ENCODE measurements at places on chromosomes 4 and X.

DNA sequence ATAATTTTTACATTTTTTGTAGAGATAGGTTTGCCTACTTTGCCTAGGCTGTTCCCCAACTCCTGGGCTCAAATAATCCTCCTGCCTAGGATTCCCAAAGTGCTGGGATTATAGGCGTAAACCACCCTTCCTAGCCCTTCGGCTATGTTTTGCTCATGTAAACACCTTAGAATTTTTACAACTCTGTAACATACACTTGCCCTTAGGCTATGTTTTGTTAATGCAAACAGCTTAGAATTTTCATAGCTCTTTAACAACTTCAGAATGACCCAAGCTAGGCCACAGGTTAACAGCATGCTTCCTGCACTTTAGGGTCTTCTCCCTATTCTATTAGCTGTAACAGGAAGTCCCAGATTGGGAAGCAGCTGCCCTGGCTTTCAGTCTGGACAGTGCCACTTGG lies 24.2 kb downstream of the KLHL15 start:
- DNase-seq = no peak
- no peaks in the 10 kb centered on the region for H3K36me3 ChIP-seq
- H3K27ac ChIP-seq = no peak overlapping the region
- peaks cover 7% of the 10 kb centered on the region for H3K27me3 ChIP-seq
- no peak overlapping the region for H3K4me3 ChIP-seq
- no peaks in the 10 kb centered on the region for H3K4me1 ChIP-seq

- no peak overlapping the region for H3K27ac ChIP-seq
- H3K27me3 ChIP-seq = no peaks in the 10 kb centered on the region
- no peaks in the 10 kb centered on the region for H3K4me1 ChIP-seq
- no peak for DNase-seq
These were observed 46.1 kb downstream of the ZFP42 start for GRCh38 chr4:188041721-188042120.

DNA sequence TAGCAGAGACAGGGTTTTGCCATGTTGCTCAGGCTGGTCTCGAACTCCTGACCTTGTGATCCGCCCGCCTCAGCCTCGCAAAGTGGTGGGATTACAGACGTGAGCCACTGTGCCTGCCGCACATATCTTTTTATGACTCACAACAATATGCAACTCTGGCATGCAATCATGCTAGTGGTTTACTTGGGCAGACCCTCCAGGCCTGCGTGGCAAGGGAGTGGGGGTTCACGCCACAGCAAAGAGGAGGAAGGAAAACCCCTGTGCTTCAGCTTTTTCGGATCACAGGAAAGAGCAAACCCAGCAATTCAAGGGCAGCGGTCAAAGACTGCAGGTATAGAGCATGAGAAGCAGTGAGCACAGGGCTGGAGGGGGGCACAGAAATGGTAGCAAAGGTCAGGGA lies 48.3 kb upstream of the CD99 start:
- H3K4me3 ChIP-seq = no peak overlapping the region
- no peaks in the 10 kb centered on the region for H3K36me3 ChIP-seq
- no peaks in the 10 kb centered on the region for H3K4me1 ChIP-seq
- no peak overlapping the region for H3K27ac ChIP-seq
- DNase-seq = no peak
- no peaks in the 10 kb centered on the region for H3K27me3 ChIP-seq

- no peak for DNase-seq
- H3K4me3 ChIP-seq = no peak overlapping the region
- H3K36me3 ChIP-seq = no peaks in the 10 kb centered on the region
- no peaks in the 10 kb centered on the region for H3K27me3 ChIP-seq
- peaks cover 3% of the 10 kb centered on the region for H3K4me1 ChIP-seq
These were observed 105.6 kb downstream of the HNRNPD start for GRCh38 chr4:82268050-82268825.

- H3K27ac ChIP-seq = peak overlapping the region; percentile 30
- no peaks in the 10 kb centered on the region for H3K36me3 ChIP-seq
- H3K27me3 ChIP-seq = no peaks in the 10 kb centered on the region
- DNase-seq = no peak
- H3K4me1 ChIP-seq = peaks cover 6% of the 10 kb centered on the region
- H3K4me3 ChIP-seq = no peak overlapping the region
These were observed 8.8 kb downstream of the ADAM29 start for GRCh38 chr4:174926958-174927357.

DNA sequence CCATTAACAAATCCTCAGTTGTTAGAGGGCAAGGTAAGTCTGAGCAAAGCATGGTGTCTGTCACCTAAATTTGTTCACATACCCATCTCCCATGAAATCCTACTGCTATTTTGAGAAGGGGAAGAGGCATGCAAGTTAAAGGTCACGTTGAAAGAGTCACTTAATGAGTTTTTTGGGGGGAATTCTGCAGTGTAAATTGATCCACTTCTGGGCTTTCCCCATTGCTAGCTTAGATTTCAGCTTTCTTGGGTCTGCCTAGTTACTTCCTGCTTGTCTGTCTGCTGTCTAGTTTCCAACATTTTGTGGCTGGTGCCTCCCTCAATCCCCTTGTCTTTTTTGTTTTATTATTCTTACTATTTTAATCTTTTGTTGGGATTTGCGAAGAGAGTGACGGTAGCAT lies 32.0 kb downstream of the CEP135 start:
- no peaks in the 10 kb centered on the region for H3K4me1 ChIP-seq
- H3K4me3 ChIP-seq = no peak overlapping the region
- H3K27ac ChIP-seq = no peak overlapping the region
- no peaks in the 10 kb centered on the region for H3K27me3 ChIP-seq

- DNase-seq = peak; percentile 2
- H3K4me3 ChIP-seq = peak overlapping the region; percentile 52
- H3K4me1 ChIP-seq = peaks cover 34% of the 10 kb centered on the region
- H3K27ac ChIP-seq = no peak overlapping the region
- no peaks in the 10 kb centered on the region for H3K36me3 ChIP-seq
- peaks cover 43% of the 10 kb centered on the region for H3K27me3 ChIP-seq
These were observed 589 bp upstream of the KIT start for GRCh38 chr4:54657185-54657550.

DNA sequence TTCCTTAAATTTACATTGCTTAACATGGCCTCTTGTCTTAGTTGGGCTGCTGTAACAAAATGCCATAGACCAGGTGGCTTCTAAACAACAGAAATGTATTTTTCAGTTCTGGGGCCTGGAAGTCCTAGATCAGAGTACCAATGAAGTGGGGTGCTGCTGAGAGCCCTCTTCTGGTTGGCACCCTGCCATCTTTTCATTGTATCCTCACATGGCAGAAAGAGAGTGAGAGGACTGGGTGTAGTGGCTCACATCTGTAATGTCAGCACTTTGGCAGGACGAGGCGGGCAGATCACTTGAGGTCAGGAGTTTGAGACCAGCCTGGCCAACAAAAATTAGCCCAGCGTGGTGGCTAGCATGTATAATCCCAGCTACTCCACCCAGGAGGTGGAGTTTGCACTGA lies 12.0 kb upstream of the KLB start:
- no peak overlapping the region for H3K4me3 ChIP-seq
- no peak overlapping the region for H3K27ac ChIP-seq
- H3K36me3 ChIP-seq = no peaks in the 10 kb centered on the region
- no peak for DNase-seq

- peaks cover 7% of the 10 kb centered on the region for H3K4me1 ChIP-seq
- no peak overlapping the region for H3K4me3 ChIP-seq
- H3K27ac ChIP-seq = no peak overlapping the region
- DNase-seq = no peak
- no peaks in the 10 kb centered on the region for H3K36me3 ChIP-seq
- H3K27me3 ChIP-seq = no peaks in the 10 kb centered on the region
These were observed 8.8 kb downstream of the CHST7 start for GRCh38 chrX:46582325-46582724.

- peak; percentile 51 for DNase-seq
- no peaks in the 10 kb centered on the region for H3K4me1 ChIP-seq
- no peaks in the 10 kb centered on the region for H3K36me3 ChIP-seq
These were observed 1.4 kb downstream of the SLC16A2 start for GRCh38 chrX:74422576-74423288.

- peaks cover 64% of the 10 kb centered on the region for H3K36me3 ChIP-seq
- H3K27me3 ChIP-seq = no peaks in the 10 kb centered on the region
- H3K4me3 ChIP-seq = no peak overlapping the region
- H3K4me1 ChIP-seq = no peaks in the 10 kb centered on the region
- DNase-seq = no peak
These were observed 19.3 kb downstream of the DCTD start for GRCh38 chr4:182897601-182898478.

- H3K27ac ChIP-seq = no peak overlapping the region
- H3K27me3 ChIP-seq = no peaks in the 10 kb centered on the region
- DNase-seq = peak; percentile 60
- peaks cover 21% of the 10 kb centered on the region for H3K36me3 ChIP-seq
These were observed 33.4 kb upstream of the SPON2 start for GRCh38 chr4:1205586-1206298.

DNA sequence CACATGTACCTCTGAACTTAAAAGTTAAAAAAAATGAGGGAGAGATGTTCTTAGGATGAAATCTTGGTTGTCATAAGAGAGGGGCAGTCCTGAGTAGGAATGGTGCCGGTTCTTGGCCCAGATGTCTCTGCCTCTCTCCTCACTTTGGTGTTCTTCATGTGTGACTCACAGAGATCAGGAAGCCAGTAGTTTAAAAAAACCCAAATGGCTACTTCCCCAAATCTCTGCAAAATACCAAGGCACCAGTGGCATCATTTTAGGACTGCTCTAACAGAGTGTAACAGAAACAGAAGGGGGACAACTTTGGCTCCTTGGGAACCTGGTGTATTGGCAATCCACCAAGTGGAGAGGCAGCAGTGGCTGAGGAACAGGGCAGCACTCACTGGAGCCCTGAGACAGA lies 116.8 kb downstream of the SCD5 start:
- no peaks in the 10 kb centered on the region for H3K4me1 ChIP-seq
- no peaks in the 10 kb centered on the region for H3K27me3 ChIP-seq
- no peaks in the 10 kb centered on the region for H3K36me3 ChIP-seq
- no peak for DNase-seq

- DNase-seq = no peak
- no peak overlapping the region for H3K27ac ChIP-seq
- H3K36me3 ChIP-seq = no peaks in the 10 kb centered on the region
- no peaks in the 10 kb centered on the region for H3K27me3 ChIP-seq
- no peaks in the 10 kb centered on the region for H3K4me1 ChIP-seq
- H3K4me3 ChIP-seq = no peak overlapping the region
These were observed 1024.0 kb upstream of the SLIT2 start for GRCh38 chr4:19227701-19228100.

GRCh38 chr4:80305466-80305865 lies 30.1 kb upstream of the CFAP299 start:
- H3K36me3 ChIP-seq = no peaks in the 10 kb centered on the region
- peaks cover 10% of the 10 kb centered on the region for H3K27me3 ChIP-seq
- DNase-seq = no peak
- peaks cover 3% of the 10 kb centered on the region for H3K4me1 ChIP-seq
- H3K27ac ChIP-seq = no peak overlapping the region

DNA sequence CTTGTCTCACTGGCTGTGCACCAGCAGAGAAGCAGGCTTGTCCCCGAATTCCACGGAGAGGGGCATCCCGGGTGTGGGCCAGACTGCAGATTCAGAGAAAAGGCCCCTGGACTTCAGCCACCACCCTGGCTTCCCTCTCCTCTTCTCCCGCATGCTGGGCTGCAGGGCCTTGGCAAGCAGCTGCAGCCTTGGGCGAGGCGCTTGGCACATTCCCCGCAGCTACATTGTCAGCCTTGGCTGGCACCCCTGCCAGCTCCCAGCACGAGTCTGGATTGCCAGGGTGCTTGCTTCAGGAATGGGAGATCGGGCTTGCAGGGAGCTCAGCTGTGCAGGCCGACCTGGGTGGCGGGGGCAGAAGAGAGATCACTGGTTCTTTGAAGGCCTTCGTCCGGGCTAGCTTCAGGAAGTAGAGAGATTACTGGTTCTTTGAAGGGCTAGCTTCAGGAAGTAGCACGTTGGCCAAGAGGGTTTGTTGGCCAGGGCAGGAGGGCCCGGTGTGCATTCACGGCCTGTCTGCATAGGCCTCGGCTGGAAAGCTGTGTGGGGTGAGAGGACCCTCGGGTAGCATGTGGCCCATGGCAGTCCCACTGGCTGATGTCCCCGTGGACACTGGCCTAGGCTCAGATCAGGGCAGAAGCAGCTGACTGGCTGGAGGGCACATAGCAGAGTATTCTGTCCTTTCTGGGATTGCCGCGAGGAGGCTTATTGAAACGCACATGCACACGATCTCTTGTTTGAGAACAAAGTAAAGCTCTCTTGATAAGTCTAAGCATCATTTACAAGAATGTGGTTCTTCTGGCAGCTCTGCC lies 2.7 kb downstream of the ABCD1 start:
- peaks cover 20% of the 10 kb centered on the region for H3K4me1 ChIP-seq
- H3K27me3 ChIP-seq = no peaks in the 10 kb centered on the region
- H3K27ac ChIP-seq = peak overlapping the region; percentile 89
- peak overlapping the region; percentile 71 for H3K4me3 ChIP-seq
- H3K36me3 ChIP-seq = peaks cover 4% of the 10 kb centered on the region

DNA sequence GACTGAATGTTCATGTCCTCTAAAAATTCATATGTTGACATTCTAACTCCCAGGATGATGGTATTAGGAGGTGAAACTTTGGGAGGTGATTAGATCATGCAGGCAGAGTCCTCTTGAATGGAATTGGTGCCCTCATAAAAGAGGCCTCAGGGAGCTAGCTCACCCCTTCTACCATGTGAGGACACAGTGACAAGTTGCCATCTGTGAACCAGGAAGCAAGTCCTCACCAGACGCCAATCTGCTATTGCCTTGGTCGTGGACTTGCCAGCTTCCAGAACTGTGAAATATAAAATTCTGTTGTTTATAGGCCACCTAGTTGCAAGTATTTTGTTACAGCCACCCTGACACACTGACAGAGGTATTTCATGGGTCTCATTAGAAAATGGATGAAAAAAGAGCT lies 28.5 kb upstream of the LONRF3 start:
- no peak overlapping the region for H3K27ac ChIP-seq
- no peaks in the 10 kb centered on the region for H3K36me3 ChIP-seq
- H3K27me3 ChIP-seq = no peaks in the 10 kb centered on the region
- H3K4me3 ChIP-seq = no peak overlapping the region
- no peak for DNase-seq

GRCh38 chrX:53337101-53337500 lies 55.7 kb upstream of the IQSEC2 start:
- H3K4me1 ChIP-seq = no peaks in the 10 kb centered on the region
- H3K27me3 ChIP-seq = no peaks in the 10 kb centered on the region
- no peak for DNase-seq
- no peak overlapping the region for H3K27ac ChIP-seq
- no peak overlapping the region for H3K4me3 ChIP-seq

DNA sequence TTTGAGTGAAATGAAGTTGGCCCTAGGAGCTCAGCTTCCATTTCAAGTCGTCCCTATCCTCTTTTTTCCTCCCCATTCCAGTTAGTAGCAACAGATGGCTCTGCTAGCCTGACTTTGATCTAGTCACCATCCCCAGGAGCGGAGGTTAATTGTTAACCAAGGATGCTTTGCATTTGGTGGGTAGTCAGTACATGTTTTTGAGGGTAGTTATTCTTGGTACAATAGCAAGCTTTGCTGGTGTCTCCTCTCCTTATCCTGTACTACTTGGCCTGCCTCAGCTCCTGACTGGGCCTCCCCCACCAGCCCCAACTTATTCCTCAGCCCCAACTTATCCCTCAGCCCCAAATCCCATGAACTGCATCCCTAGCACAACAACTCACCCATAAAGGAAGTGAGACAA lies 14.8 kb upstream of the RTL5 start:
- H3K36me3 ChIP-seq = no peaks in the 10 kb centered on the region
- no peaks in the 10 kb centered on the region for H3K4me1 ChIP-seq
- no peak overlapping the region for H3K27ac ChIP-seq
- H3K4me3 ChIP-seq = no peak overlapping the region
- DNase-seq = no peak
- H3K27me3 ChIP-seq = no peaks in the 10 kb centered on the region

- H3K4me1 ChIP-seq = no peaks in the 10 kb centered on the region
- H3K36me3 ChIP-seq = no peaks in the 10 kb centered on the region
- H3K27ac ChIP-seq = no peak overlapping the region
- no peak overlapping the region for H3K4me3 ChIP-seq
These were observed 10.6 kb downstream of the UVSSA start for GRCh38 chr4:1357356-1358248.

GRCh38 chrX:13716905-13717304 lies 17.5 kb downstream of the TRAPPC2 start:
- H3K36me3 ChIP-seq = no peaks in the 10 kb centered on the region
- no peaks in the 10 kb centered on the region for H3K4me1 ChIP-seq
- H3K27ac ChIP-seq = no peak overlapping the region
